ENCODE measurements at places on chromosomes 4 and X.

GRCh38 chrX:17860811-17861488 lies at the start of gene RAI2:
RAI2 (minus strand) TSS chrX:17861298; CDS start chrX:17802010, 59,288 bp downstream.
- no peaks in the 10 kb centered on the region for H3K4me1 ChIP-seq
- H3K27me3 ChIP-seq: peaks cover 21% of the 10 kb centered on the region
- peak within 1 kb of the TSS; percentile 62 for H3K4me3 ChIP-seq
- DNase-seq: peak; percentile 10
- no peaks in the 10 kb centered on the region for H3K36me3 ChIP-seq
- no peak within 1 kb of the TSS for H3K27ac ChIP-seq

DNA sequence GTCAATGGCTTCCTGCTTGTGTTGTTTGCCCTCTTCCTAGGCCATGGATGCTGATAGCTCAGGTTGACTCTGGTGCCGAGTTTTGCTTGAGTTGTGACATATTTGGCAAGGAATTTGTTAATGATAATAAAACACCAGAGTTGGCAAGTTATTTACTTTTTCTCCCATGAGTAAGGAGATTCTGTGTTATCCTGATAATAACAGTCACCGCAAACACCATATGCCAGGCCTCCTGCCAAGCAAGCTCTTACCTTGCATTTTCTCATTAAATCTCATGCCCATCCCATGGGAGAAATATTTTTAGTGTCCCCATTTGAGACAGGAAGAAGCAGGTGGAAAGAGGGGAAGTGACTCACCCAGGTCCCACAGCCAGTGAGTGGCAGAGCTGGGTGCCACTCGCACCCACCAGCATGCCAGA lies 67.4 kb upstream of the CLCN4 start:
- no peaks in the 10 kb centered on the region for H3K27me3 ChIP-seq
- peaks cover 5% of the 10 kb centered on the region for H3K4me1 ChIP-seq
- no peak for DNase-seq
- H3K4me3 ChIP-seq: no peak overlapping the region
- H3K27ac ChIP-seq: no peak overlapping the region

- H3K27ac ChIP-seq: no peak overlapping the region
- no peaks in the 10 kb centered on the region for H3K4me1 ChIP-seq
- peaks cover 7% of the 10 kb centered on the region for H3K36me3 ChIP-seq
- H3K4me3 ChIP-seq: no peak overlapping the region
- no peak for DNase-seq
- H3K27me3 ChIP-seq: no peaks in the 10 kb centered on the region
Measured at GRCh38 chr4:102541697-102542096, 40.5 kb downstream of the NFKB1 start.

- no peaks in the 10 kb centered on the region for H3K4me1 ChIP-seq
- H3K27me3 ChIP-seq: no peaks in the 10 kb centered on the region
- no peak overlapping the region for H3K4me3 ChIP-seq
- no peaks in the 10 kb centered on the region for H3K36me3 ChIP-seq
- H3K27ac ChIP-seq: no peak overlapping the region
- no peak for DNase-seq
Measured at GRCh38 chr4:78749258-78749971, 26.7 kb upstream of the BMP2K start.

DNA sequence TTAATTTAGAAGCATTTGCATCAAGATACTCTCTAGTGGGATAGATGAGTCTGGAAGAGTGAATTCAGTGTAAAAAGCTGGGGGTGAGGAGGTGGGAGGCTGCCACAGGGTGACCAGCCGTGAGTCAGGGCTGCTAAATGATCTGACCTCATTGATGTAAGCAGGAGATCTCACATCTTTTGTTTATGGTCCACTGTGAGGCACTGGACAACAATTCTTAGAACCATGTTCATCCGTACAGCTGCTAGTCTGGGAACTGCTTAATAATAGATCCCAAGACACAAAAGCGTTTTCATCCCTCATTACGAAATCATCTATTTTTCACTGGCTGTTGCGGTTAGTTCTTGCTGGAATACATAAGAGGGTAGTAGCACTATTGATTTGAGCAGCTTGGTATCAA lies 14.1 kb downstream of the KLF3 start:
- peaks cover 9% of the 10 kb centered on the region for H3K4me1 ChIP-seq
- no peak overlapping the region for H3K27ac ChIP-seq
- H3K4me3 ChIP-seq: no peak overlapping the region

GRCh38 chr4:1721003-1721665 lies at the start of the genes TACC3 and TMEM129:
TACC3 (plus strand) TSS chr4:1721521; CDS start chr4:1723422, 1,901 bp downstream.
TMEM129 (minus strand) TSS chr4:1721323; CDS start chr4:1720837, 486 bp downstream.
- H3K27me3 ChIP-seq: no peaks in the 10 kb centered on the region
- peak within 1 kb of the TSS; percentile 90 for H3K4me3 ChIP-seq
- peak; percentile 92 for DNase-seq
- H3K4me1 ChIP-seq: peaks cover 18% of the 10 kb centered on the region
- H3K27ac ChIP-seq: peak within 1 kb of the TSS; percentile 40

- H3K27ac ChIP-seq: no peak overlapping the region
- peak; percentile 93 for DNase-seq
- H3K4me3 ChIP-seq: no peak overlapping the region
- no peaks in the 10 kb centered on the region for H3K27me3 ChIP-seq
- H3K4me1 ChIP-seq: no peaks in the 10 kb centered on the region
Measured at GRCh38 chr4:177384856-177385397, 57.3 kb downstream of the AGA start.

DNA sequence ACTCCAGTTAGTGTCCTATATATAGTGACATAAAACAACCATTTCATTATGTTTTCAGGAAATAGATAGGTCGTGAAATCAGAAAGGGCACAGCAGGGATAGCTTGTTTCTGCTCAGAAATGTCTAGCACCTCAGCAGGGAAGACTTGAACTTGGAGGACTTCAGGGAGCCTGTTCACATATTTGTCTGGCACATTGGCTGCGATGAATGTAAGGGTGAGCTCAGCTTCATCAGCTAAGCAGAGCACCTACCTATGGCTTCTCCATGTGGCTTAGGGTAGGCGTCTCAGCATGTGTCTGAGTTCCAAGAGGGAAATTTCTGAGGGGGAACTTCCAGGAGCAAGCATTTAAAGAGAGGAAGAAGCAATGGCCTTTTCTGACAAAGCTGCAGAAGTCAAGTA lies 126.2 kb downstream of the PCDH10 start:
- no peak overlapping the region for H3K4me3 ChIP-seq
- DNase-seq: no peak
- no peaks in the 10 kb centered on the region for H3K4me1 ChIP-seq

DNA sequence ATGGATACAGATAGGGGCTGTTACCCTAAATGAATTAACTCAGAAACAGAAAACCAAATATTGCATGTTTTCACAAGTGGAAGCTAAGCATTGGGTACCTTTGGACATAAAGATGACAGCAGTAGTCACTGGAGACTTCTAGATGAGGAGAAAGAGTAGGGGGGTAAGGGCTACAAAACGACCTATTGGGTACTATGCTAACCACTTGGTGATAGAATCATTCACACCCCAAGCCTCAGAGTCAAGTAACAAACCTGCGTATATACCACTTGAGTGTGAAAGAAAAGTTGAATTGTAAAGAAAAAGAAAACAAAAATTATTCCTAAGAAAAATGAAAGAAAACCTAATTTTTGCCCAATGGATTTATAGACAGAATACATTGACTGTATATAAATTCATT lies 7.7 kb upstream of the ARAP2 start:
- H3K4me3 ChIP-seq: no peak overlapping the region
- no peak for DNase-seq
- no peak overlapping the region for H3K27ac ChIP-seq
- no peaks in the 10 kb centered on the region for H3K4me1 ChIP-seq

DNA sequence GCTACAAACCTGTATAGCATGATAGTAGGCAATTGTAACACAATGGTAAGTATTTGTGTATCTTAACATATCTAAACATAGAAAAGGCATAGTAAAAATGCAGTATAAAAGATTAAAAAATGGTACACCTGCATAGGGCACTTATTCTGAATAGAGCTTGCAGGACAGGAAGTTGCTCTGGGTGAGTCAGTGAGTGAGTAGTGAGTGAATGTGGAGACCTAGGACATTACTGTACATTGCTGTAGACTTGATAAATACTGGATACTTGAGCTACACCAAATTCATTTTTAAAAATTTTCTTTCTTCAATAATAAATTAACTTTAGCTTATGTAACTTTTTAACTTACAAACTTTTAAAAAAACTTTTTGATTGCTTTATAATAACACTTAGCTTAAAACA lies 68.2 kb upstream of the MAML3 start:
- peaks cover 3% of the 10 kb centered on the region for H3K4me1 ChIP-seq
- no peak for DNase-seq
- H3K27ac ChIP-seq: no peak overlapping the region
- H3K4me3 ChIP-seq: no peak overlapping the region

GRCh38 chr4:133775881-133776280 lies 425.7 kb downstream of the PABPC4L start:
- no peak overlapping the region for H3K27ac ChIP-seq
- DNase-seq: no peak
- H3K36me3 ChIP-seq: no peaks in the 10 kb centered on the region
- H3K4me1 ChIP-seq: no peaks in the 10 kb centered on the region
- no peaks in the 10 kb centered on the region for H3K27me3 ChIP-seq
- no peak overlapping the region for H3K4me3 ChIP-seq

DNA sequence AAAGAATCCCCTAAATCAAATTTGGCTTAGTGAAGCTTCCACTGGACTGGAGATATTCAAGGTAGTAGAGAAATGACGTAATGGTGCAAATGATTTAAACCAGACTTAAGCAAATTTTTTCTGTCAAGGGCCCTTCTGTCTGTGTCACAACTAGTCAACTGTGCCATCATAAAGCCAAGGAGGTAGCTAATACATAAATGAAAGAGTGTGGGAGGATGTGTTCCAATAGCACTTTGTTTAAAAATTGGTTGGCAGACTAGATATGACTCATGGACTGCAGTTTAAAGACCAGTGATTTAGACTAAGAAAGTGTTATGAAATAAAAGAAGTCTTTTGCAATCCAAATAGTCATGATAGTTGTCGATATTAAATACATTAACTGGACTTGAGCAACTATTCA lies 24.3 kb upstream of the TEX13C start:
- H3K36me3 ChIP-seq: no peaks in the 10 kb centered on the region
- no peak overlapping the region for H3K27ac ChIP-seq
- H3K27me3 ChIP-seq: no peaks in the 10 kb centered on the region
- no peak for DNase-seq
- H3K4me3 ChIP-seq: no peak overlapping the region

GRCh38 chr4:122977103-122977502 lies 54.7 kb upstream of the NUDT6 start:
- H3K27ac ChIP-seq: no peak overlapping the region
- H3K27me3 ChIP-seq: no peaks in the 10 kb centered on the region
- DNase-seq: no peak
- H3K36me3 ChIP-seq: peaks cover 20% of the 10 kb centered on the region
- peak overlapping the region; percentile 45 for H3K4me3 ChIP-seq

- no peak overlapping the region for H3K4me3 ChIP-seq
- H3K36me3 ChIP-seq: no peaks in the 10 kb centered on the region
- no peaks in the 10 kb centered on the region for H3K4me1 ChIP-seq
- no peak overlapping the region for H3K27ac ChIP-seq
- H3K27me3 ChIP-seq: no peaks in the 10 kb centered on the region
Measured at GRCh38 chr4:138689187-138689586, 326.4 kb upstream of the NOCT start.

DNA sequence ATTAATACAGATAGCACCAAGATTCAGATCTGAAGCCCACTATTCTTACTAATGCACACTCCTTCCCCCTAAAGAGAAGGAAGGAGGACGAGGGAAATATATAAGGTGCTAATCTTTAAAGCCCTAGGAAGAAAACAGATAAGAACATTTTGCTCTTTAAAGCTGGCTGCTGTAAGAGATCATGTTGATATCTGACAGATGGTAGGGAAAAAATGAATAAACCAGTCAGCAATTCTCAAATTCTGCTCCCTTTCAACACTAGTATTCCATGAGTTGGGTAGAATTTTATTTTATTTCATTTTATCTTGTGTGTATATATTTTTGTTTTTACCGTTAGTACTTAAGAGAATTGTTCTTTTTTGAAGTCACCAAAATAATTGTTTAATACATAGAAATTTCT lies 19.2 kb downstream of the OTC start:
- no peak overlapping the region for H3K4me3 ChIP-seq
- no peak overlapping the region for H3K27ac ChIP-seq
- no peaks in the 10 kb centered on the region for H3K27me3 ChIP-seq
- no peaks in the 10 kb centered on the region for H3K36me3 ChIP-seq
- no peak for DNase-seq
- no peaks in the 10 kb centered on the region for H3K4me1 ChIP-seq

- no peak for DNase-seq
- no peak overlapping the region for H3K4me3 ChIP-seq
- H3K27ac ChIP-seq: no peak overlapping the region
- H3K27me3 ChIP-seq: no peaks in the 10 kb centered on the region
- H3K36me3 ChIP-seq: no peaks in the 10 kb centered on the region
Measured at GRCh38 chr4:18923496-18924161, 902.1 kb upstream of the LCORL start.

DNA sequence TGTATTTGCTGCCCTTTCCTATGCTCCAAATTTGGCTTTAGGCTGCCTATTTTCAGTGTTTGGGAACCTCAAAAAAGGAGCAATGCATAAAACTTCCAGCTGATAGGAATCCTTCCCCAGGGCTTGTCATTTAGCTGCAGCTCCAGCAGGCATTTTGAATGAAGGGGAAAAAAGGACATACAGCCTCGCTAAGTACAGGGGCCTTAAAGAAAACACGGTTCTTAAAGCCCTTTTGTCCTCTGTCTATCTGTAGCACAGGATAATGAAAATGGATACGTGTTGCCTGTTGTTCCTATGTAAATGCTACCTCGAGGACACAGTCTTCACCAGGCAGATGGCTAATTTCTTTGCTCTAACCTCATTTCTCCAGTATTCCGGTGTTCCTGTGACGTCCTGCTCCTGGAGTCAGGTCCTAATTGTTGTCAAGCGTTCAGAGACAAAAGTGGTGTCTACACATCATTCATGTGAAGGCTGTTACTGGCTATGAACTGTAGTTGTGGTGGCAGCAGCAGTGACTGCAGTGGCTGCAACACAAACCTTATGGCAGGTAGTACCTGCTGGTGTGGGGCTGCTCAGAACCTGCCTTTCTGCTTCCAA lies 117.4 kb downstream of the MGST2 start:
- H3K4me1 ChIP-seq: peaks cover 9% of the 10 kb centered on the region
- H3K4me3 ChIP-seq: no peak overlapping the region
- DNase-seq: no peak
- no peaks in the 10 kb centered on the region for H3K36me3 ChIP-seq
- H3K27me3 ChIP-seq: no peaks in the 10 kb centered on the region
- no peak overlapping the region for H3K27ac ChIP-seq

DNA sequence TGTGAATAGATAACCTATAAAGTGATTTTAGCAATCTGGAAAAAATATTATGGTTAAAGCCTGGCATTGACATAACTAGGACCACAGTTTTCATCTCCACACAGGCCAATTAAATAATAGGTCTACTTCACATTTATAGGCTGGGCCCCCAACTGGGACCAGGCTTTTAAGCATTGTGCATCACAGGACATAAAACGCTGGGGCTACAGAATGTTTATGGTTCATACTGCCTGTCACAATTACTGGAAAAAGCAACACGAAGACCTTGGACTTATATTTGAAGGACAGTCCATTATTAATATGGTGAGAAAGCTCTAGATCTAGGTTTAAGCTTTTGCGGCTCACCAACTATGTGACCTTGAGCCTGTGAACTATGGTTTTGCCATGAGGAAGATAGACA lies 94.2 kb downstream of the MFAP3L start:
- H3K27ac ChIP-seq: no peak overlapping the region
- no peaks in the 10 kb centered on the region for H3K36me3 ChIP-seq
- no peak overlapping the region for H3K4me3 ChIP-seq

GRCh38 chrX:130118441-130119311 lies 8.4 kb upstream of the ELF4 start:
- no peaks in the 10 kb centered on the region for H3K36me3 ChIP-seq
- peak overlapping the region; percentile 57 for H3K27ac ChIP-seq
- DNase-seq: peak; percentile 81
- H3K4me3 ChIP-seq: no peak overlapping the region
- no peaks in the 10 kb centered on the region for H3K27me3 ChIP-seq

- no peaks in the 10 kb centered on the region for H3K27me3 ChIP-seq
- H3K27ac ChIP-seq: no peak overlapping the region
- peaks cover 17% of the 10 kb centered on the region for H3K4me1 ChIP-seq
- no peak for DNase-seq
Measured at GRCh38 chrX:74423289-74423998, 2.2 kb downstream of the SLC16A2 start.

Data from trophoblast cell (in vitro differentiated cells and primary cell).